AG09309 (cell line): ENCODE measurements at places on chromosomes 1 and 21.

DNA sequence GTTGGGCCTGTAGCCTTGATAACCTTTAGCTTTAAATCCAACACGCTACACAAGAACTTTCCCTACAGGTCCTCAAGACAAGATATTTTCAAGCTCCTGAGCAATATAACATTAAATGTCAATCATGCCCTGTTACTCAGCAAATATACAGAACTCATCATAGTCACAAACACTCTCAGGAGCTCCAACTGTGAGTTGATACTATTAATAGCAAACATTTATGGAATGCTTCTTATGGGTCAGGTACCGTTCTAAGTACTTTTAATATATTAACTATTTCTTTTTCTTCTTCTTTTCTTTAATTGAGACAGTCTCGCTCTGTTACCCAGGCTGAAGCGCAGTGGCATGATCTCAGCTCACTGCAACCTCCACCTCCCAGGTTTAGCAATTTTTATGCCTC, 10.1 kb downstream of the EYA3 start:
- DNase-seq = no peak

DNA sequence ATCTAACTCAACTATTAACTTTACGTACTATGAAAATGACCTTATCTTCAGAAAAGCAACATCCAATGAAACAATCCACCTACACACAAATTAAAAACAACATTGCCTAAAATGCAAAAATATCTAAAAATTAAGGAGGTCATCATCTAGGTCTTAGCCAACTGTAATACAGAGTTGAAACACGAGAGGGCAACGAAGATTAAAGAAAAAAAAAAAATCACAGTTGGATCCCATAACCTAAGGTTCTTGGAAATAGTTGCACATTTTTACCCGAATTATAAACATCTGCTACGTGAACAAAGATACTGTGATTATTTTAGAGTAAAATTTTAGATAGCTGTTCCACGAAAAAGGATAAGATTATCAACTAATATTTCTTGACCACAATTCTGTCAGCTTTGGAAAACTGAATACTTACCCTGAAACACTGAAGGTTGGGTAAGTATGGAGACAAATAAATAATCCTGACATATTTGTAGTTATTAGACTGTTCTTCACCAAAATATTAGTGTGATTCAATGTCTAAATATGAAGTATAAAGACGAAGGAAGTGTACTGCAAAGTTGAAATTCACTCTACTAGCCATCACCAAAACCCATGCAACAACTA, 88.0 kb upstream of the AK4 start:
- DNase-seq = no peak

GRCh38 chr1:206556047-206556749, 48.9 kb downstream of the RASSF5 start:
- DNase-seq = no peak

- DNase-seq = no peak
These were observed 105.8 kb upstream of the RALGPS2 start for GRCh38 chr1:178619042-178619927.

DNA sequence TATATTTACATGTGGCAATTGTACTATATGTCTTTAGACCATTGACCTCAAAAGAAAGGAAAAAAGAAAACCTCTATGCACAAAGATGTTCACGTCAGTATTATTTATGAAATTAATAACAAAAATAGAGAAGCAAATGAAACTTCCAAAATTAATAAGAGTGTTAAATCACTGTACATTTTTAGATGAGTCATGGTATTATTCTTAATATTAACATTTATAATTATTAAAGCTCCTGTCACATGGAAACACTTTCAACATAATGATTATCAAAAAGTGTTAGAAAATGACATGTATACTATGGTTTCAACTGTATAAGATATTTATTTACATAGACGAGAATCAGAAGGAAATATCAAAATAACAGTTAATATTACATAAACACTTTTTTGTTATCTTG, 324.9 kb upstream of the RUNX1 start:
- DNase-seq = no peak

DNA sequence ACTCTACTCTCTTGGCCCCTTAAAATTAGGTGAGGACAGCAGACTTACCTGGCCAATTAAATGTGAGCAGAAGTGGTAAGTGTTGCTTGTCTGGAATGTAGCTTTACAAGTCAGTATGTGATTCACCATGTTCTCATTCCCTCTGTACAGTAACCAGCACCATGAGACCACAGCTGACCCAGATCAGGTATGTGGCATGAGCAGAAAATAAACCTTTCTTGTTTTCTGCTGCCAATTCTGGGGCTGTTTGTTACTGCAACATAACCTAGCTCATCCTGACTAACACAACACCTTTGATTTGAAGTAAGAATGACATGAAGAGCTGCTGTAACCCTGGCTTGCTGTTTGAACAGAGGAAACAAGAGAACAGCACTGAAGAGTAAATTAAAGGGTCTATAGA, 24.9 kb downstream of the ITPKB start:
- no peak for DNase-seq

GRCh38 chr1:235838021-235838420, 28.7 kb downstream of the LYST start:
- no peak for DNase-seq

GRCh38 chr1:54404939-54405897, 976 bp downstream of the SSBP3 start:
- DNase-seq = no peak

DNA sequence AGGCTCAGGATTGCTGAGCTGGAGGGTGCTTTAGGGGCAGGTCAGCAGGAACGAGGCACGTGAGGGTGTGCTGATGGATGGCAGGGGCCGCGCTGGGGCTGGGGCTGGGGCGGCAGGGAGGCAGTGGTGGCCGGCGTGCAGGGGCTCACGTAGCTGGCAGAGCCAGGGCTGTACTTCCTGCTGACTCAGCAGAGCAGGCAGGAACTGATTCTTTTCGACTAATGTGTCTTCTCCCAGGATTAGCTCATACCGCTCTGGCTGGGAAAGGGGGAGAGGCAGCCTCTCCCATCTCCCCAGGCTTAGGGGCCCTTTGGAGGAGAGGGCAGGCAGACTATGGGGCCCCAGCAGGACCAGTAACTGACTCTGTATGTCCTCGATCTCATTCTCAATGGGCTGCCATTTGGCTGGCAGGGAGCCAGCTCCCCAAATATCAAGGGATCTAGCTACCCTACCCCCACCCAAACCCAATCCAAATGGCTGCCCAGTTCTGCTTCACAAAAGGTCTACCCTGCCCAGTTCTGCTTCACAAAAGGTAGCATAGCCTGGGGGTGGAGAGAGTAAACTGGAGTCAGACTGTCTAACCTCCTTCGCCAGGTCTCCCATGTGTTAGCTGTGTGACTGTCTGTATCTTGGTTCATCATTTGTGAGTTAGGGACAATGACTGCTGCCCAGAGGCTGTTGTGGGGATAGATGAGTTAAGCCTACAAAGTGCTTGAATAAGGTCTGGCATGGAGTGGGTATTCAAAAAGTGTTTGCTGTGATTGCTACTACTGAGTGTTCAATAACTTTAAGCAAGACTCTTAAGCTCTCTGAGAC, 100.1 kb upstream of the SLC2A1 start:
- no peak for DNase-seq

DNA sequence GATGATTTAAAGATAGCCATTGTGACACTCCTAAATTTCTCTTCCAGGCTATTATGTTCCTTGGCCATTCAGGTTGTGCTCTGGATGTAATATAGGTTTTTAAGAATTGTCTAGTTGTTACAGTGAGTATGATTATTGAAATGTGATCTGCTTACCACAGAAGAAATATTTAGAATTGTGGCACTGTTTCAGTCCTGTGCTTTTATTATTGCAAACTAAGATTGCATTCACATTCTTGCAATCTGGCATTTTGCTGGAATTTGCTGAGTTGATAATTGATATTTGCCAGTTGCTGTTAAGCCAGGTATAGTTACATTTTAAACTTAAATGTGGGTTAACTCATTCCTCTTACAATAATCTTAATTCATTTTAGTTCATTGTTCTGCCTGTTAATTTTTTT, 22.3 kb downstream of the EXO1 start:
- DNase-seq = no peak

DNA sequence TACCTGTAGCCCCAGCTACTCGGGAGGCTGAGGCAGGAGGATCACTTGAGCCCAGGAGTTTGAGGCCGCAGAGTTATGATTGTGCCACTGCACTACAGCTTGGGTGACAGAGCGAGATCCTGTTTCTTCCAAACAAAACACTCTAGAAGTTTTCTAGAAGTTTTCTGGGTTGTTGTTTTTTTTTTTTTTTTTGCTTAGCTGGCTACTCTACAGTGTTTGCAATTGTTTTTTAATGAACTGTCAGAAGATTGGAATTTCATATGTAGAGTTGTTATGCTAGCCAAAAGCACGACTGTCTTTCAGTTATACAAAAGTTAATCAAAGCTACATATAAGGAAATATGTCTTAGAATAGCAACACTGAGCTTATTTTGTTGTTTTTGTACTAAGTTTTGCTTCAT, 30.9 kb upstream of the NEXN start:
- DNase-seq = no peak

- DNase-seq = no peak
These were observed 90.5 kb downstream of the CDC42BPA start for GRCh38 chr1:227227761-227228160.
